NCI-H1436 (cell line): ENCODE measurements at places on chromosomes 16 and 17.

DNA sequence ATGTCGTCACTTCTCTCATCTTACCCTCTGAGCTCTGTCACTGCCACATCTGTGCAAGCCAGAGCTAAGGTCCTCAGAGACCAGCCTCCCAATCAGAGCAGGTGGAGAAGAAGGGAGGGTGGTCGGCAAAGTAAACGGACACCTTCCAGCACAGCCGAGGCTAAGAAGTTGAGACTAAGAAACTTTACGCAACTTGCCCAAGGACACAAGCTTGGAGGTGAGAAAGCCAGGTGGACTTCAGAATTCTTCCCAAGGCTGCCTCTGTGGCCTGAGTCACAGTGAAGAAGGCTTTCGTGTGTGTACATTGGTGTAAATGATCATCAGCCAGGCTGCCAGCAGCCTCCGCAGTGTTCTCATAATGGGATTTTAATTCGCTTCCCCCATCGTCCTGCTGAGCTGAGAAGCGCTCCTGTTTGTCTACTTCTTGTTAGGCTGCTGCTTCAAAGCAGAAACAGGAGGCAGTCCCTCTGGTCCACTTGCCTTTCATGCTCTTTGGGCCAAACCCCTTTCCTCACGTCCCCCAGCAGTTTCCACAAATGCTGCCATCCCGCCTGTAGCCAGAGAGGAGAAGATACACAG lies 125.0 kb upstream of the RPL38 start:
- no peak for DNase-seq

DNA sequence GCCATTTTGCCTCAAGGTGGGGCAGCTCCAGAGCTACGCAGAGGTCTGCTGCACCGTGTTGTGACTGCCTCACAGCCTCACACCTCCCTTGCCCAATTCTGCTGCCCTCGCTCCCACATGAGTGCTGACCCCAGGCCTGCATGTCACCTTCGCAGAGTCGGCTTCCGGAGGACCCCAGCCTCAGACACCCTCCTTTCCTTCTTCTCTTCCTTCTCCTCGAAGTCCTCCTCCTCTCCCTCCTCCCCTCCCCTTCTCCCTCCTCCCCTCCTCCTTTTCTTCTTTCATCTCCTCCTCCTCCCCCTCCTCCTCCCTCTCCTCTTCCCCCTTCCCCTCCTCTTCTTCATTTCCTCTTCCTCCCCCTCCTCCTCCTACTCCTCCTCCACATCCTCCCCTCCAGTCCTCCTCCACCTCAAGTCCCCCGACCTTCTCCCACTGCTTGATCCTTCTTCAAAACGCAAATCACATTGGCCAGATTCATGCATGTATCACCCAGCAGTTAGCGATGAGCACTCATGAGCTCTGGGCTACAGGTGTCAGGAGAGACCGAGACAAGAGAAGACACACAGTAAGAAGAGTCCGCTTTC lies 243.8 kb downstream of the RBFOX3 start:
- DNase-seq: no peak

DNA sequence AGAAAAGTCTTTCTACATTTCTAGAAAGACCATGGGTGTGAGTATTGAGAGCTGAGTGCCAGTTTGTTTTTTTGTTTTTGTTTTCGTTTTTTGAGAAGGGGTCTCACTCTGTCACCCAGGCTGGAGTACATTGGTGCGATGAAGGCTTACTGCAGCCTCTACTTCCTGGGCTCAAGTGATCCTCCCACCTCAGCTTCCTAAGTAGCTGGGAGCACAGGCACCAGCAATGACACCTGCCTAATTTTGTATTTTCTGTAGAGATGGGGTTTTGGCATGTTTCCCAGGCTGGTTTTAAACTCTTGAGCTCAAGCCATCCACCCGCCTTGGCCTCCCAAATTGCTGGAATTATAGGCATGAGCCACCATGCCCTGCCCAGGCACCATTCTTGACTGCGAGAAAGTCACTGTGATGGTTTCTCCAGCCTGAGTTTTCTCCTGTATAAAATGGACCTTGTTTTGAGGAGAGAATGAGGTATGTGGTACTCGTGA lies 673.8 kb downstream of the MAF start:
- peak; percentile 55 for DNase-seq

- peak; percentile 60 for DNase-seq
Observed at GRCh38 chr16:66270333-66270927, 96.1 kb upstream of the CDH5 start.

GRCh38 chr16:16028311-16028999 lies 79.0 kb downstream of the ABCC1 start:
- DNase-seq: no peak

- no peak for DNase-seq
Observed at GRCh38 chr17:45581860-45582259, 91.3 kb upstream of the PLEKHM1 start.

- no peak for DNase-seq
Observed at GRCh38 chr17:28180449-28180848, 138.0 kb downstream of the NLK start.

GRCh38 chr17:81923302-81924260 lies 4.0 kb downstream of the MAFG start:
- DNase-seq: no peak

DNA sequence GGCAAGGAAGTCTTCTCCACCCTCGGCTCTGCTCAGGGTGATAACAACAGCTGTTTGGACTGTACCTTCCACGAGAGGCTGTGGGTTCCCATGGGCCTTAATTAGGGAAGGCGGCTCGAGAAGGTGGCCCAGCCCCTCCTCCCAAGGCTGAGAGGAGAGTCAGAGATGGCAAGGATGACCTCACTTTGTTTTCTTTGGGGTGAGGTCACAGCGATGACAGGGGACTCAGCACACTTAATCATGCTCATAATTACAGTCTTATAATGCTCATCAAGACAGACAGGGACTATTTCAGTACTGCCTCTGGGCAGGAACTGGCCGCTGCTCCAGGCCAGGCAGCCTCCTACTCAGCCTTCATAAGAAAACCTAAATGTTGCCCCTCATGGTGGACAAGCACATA lies 19.7 kb downstream of the WFDC1 start:
- DNase-seq: no peak

- DNase-seq: no peak
Observed at GRCh38 chr16:19283637-19284036, 1.9 kb upstream of the CLEC19A start.

DNA sequence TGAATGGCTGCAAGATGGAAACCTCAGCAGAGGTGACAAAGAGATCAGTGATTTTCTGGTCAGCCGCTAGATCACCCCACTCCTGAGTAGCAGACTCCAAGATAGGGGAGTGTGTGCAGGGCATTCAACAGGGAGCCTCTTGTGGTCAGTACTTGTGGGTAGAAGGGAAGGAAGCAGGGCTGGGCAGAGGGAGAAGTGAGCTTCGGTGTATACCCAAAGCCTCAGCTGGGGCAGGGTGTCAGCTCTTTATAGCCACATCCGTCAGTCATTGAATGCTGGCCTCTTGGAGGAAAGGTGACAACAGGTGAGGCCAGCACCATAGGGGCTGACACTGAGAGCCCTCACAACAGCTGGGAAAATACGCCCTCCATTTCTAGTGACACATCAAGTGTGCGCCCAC lies 2.2 kb upstream of the SLC12A3 start:
- DNase-seq: no peak

DNA sequence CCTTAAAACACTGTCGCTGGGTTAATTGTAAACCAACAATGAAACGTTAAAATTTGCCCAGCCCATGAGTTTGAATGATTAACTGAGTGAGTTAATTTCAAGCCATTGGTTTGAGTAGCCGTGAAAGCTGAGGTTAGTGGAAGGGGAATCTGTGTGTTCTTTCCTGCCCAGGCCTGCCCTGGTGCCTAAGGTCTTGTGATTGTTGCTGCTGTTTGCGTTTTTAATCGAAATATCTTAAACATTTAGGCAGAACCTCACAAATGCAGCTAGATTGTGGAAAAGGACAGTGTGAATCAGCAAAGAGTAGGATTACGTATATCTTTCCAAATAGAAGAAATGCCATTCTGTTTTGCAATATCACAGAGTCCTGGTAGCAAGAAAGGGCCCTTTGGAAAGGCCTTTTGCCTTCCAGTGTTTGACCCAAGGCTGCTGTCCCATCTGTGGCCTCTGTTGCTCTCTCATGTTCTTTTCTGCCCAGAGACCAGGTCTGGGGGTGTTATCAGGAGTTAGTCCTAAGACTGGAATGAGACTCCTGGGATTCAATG lies 113.8 kb downstream of the MSI2 start:
- DNase-seq: no peak

- no peak for DNase-seq
Observed at GRCh38 chr16:51757124-51757470, 606.0 kb upstream of the SALL1 start.

DNA sequence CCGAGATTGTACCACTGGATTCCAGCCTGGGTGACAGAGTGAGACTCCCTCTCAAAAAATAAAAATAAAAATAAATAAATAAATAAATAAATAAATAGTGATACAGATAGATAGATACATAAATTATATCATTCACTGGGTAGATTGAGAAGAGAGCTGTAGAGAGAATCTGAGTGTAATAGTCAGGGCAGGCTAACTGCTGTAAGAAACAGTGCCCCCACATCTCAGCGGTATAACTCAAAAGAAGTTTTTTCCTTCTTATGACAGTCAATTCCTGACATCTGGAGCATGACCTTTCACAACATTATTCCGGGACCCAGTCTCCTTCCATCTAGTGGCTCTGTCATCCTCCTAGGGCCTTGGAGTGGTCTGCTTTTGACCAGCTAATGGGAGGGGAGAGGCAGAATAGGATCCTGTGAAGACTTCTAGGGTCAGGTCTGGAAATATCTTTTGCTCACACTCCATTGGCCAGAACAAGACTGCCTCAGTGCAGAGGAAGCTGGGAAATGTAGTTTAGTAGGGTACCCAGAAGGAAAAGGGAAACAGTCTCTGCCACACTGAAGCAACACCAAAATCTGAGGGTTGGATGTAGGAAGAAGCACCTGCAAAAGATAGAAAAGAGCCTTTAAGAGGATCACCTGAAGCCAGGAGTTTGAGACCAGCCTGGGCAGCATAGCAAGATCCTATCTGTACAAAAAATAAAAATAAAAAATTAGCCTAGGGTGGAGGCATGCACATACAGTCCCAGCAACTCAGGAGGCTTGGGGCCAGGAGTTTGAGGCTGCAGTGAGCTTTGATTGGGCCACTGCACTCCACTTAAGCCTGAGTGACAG lies 3.0 kb upstream of the QPRT start:
- DNase-seq: no peak

- no peak for DNase-seq
Observed at GRCh38 chr17:43772877-43773648, 5.7 kb downstream of the DUSP3 start.

DNA sequence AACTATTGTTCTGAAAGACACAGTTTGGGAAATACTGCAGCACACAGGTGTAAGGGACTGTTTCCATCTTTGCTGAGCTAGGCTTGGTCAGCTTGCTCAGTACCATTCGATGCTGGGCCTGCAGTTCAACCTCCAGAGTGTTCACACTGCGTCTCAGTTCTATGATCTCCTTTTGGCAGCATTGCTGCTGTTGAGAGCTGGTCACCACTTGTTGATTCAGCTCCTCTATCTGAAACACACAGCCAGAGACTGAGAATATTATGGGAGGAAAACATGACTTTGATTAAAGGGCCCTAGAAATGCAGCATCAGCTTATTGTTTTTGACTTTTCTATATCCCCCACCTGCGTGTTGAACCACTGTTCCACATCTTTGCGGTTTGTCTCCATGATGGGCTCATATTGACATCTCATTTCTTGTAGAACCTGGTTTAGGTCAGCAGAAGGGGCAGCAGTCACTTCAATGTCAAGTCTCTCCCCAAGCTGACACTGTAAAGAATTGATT lies 4.6 kb downstream of the KRT39 start:
- DNase-seq: no peak

- no peak for DNase-seq
Observed at GRCh38 chr17:81582341-81582740, 30.2 kb upstream of the FAAP100 start.

GRCh38 chr17:76123749-76124581 lies 17.1 kb downstream of the FOXJ1 start:
- no peak for DNase-seq

DNA sequence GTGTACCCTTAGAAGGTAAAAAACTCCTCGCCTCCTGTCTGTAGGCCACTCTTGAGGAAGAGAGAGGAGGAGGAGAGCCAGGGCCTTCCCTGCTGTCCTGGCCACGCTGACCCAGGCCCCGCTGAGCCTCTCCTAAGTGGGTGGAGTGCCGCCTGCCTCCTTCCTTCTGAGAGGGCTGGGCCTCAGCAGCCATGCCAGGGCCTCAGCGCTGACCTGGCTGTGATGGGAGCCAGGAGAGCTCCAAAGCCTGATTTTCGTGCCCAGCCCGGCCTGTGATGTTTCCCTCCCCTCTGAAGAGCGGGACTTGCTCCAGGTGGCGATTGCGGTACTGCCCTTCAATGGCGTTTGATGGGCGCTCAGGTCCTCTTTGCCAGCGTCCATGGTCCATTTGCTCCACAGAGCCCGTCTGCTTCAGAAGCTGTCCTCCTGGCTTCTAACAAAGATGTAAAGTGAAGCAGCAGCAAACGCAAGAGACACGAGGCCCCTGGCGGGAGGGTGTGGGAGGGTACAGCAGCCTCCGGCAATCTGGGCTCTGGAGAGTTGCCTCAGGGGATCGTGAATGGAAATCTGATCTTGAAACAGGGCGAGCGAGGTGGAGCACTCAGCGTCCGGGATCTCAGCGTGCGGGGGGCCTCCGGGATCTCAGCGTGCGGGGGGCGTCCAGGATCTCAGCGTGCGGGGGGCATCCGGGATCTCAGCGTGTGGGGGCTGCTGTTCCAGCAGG lies 93.5 kb downstream of the NPIPB11 start:
- DNase-seq: peak; percentile 57

- DNase-seq: no peak
Observed at GRCh38 chr17:82665891-82666290, 17.6 kb upstream of the WDR45B start.

DNA sequence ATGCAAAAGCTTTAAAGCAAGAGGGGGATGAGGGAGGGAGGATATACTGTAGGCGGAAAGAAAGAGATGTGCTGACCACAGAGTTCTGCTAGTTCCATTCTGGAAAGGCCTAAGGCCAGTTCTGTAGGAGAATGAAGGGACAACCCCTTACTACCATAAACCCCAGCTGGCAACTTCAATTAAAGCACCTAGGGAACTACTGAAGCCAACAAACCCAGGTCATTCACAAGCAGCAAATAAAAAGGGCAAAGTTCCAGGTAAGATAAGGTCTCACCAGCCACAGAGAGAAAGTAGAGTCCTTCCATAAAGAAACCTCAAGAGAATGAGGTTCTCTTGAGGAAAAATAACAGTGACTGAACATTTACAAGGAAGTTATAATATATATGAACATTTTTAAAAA lies 12.8 kb downstream of the TERF2 start:
- no peak for DNase-seq

DNA sequence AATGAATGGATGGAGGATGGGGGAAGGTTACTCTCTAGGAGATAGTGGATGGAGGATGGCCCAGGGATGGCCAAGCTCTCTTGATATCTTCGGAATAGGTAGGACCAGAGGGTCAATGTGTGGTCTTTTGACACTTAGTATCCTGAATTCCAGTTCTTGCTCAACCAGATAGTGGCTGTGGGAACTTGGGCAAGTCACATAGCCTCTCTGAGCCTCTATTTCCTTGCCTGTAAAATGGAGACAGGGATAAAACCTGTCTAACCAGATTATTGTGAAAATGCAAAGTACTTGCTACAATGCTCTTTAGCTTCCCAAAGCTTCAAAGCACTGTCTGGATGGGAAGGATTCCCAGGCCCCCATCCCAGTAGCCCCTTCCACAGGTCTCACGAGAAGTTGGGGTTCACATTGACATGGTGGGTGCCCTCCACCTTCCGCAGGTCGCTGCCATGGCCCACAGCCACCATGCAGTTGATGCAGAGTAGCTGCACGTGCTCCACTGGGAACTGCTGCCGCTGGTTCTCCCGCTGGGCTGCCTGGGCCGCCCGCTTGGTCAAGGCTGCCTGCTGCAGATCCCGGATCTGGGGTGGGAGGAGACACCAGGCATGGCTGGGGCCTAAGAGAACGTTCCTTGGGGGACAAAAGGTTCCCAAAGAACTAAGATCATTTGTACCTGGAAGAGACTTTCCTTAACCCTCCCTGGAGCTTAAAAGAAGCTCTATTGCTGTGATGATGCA lies 5.1 kb upstream of the ZNF385C start:
- no peak for DNase-seq
